MM.1S (cell line): ENCODE measurements at places on chromosomes 1 and 21.

- no peak for DNase-seq
These were observed 130.2 kb upstream of the PTGFR start for GRCh38 chr1:78360584-78360983.

- no peak for DNase-seq
These were observed 62.9 kb downstream of the GADD45A start for GRCh38 chr1:67747671-67748546.

GRCh38 chr1:233491953-233492620, 121.8 kb upstream of the KCNK1 start:
- no peak for DNase-seq

- DNase-seq = peak; percentile 96
These were observed at the start of gene AIM2 for GRCh38 chr1:159076438-159077119. TSS of gene AIM2 (minus strand) at chr1:159076766. CDS start at chr1:159073499, 3,267 bp downstream.

DNA sequence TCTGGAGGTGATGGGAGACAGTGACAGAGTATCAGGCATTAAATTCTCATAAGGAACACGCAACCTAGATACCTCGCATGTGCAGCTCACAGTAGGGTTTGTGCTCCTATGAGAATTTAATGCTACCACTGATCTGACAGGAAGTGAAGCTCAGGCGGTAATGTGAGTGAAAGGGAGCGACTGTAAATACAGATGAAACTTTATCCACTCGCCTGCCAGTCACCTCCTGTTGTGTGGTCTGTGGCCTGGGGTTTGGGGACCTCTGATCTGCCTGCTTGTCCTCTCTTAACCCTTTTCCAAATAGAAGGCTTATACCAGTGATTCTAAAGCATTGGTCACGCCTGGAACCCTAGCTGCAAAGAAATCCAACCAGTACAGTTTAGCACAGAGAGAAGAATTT, 15.3 kb downstream of the GABPA start:
- no peak for DNase-seq

- DNase-seq = no peak
These were observed 9.3 kb downstream of the KCNA10 start for GRCh38 chr1:110509655-110510054.

- DNase-seq = no peak
These were observed 275.1 kb upstream of the GJB5 start for GRCh38 chr1:34479731-34480130.

DNA sequence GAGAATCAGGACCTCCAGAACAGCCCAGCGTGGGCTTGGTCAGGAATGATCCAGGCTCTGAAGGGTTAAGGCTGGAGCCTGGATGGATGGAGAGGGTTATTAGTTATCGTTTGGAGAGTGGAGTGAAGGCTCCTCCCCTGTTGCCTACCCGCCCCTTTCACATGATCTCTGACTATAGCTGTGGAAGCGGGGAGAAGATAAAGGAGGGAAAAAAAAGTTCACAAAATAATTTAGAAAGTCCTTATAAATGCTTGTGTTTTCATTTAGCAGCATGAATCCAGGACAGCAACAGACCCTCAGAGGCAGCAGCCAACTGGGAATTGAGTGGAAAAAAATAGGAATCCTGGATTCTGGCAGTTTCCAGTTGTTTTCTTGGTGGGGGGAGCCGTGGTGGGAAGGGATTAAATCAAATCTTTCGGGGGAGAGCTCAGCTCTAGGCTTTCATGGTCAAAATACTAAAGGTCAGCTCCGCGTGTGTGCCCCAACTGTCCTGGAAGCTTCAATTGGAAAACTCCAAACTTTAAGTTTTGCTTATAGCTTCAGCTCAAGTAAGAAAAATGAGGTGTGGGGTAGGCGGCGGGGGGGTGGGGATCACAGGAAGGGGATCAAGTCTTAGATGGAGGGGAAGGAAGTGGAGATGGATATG, 595 bp upstream of the DDR2 start:
- no peak for DNase-seq

DNA sequence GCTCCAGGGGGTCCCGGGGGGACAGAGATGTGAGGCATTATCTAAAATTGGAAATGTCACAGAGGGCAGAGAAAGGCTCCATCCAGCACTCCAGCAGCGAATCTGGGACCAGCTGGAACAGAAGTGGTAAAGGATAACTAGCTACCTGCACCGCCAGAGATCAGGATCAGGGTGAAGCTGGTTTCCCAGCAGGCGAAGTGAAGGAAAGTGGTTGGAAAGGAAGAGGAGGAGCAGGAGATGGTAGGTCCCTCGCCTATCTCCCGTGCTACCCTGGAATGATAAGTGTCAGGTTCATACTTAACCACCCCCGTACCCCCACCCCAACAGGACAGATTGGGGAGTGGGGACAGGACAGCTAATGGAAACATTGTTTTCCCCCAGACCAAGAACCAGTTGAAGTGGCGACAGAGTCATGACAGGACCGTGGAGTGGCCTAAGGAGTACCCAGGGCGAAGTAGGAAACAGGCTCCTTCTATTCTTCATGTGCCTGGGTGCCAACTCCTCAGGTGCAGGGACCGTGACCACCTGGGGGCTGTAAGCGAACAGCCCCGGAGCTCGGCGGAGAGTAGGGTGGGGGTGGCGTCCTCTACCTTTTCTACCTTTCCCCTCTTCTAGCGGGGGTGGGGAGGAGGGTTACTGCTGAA, 717 bp downstream of the B4GALT3 start:
- no peak for DNase-seq

GRCh38 chr1:167210966-167211674, 9.6 kb upstream of the POU2F1 start:
- DNase-seq = no peak

GRCh38 chr1:89743788-89744187, 77.0 kb upstream of the LRRC8D start:
- DNase-seq = no peak

GRCh38 chr1:87325982-87326738, 2.5 kb upstream of the LMO4 start:
- peak; percentile 72 for DNase-seq

- no peak for DNase-seq
These were observed 23.9 kb downstream of the NAV1 start for GRCh38 chr1:201562659-201563405.

DNA sequence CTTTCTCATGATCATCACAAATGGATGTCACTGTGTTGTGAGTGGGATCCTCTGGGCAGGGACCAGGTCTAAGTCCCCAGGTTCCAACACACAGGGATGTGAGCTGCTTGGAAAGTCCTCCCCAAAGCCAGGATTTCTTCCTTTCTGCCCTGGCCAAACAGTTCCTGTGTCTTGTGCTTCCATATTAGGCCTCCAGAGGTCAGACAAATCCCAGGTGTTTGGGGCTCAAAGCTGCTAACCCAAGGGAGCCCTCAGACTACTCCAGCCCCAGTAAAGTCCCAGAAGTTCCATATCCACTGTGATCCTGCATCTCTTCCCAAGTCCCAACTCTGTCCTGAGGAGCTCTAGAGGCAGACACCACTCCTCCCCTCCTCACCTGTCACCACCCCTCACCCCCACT, 27.7 kb upstream of the MAGOH start:
- no peak for DNase-seq
